Putamen (tissue), 1 donor: ENCODE measurements at places on chromosomes 2 and 18.

DNA sequence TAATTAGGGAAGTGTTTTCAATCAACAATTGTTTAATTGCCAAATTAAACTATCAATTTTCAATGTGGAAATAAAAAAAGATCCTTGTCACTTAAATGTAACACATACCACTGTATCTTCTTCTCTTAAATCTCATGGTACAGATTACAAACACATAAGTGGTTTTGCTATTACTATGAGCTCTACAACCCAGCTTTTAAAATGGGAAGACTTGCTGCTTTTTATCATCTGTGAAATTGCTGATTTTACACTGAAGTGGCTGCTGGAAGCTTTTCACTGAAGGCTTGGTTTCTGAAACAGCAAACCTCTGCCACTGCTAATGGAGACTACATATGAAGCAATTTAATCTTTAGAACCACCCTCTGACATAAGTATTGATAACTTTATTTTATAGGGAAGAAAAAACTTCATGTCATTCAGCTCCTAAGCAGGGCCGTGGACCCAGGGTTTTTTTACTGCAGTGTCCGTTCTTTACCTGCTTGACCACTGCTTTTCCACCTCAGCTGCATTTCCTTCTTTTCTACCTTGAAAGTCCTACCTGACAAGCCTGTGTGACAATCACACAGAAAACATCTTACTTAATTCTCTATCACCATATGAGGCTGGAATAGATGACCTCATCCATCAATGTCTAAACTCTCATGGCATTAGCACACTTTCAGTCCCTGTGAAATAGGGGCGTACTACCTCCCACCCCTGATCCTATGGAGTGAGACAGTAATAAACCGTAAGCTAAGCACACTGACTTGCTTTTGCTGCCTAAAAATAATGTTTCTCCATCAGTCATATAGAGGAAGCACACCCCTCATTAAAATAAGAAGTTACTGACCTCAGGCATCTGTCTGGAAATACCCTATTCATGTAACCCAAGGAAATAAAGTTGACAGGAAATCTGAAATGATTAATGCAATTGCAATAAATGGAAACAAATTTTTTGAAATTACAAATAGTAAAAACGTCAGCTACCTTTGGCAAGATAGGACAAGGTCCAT lies 19.2 kb upstream of the SLC8A1 start:
- DNase-seq, result no peak

GRCh38 chr2:207782238-207783030 lies 12.7 kb upstream of the FZD5 start:
- DNase-seq, result no peak

GRCh38 chr2:95305380-95306061 lies 8.4 kb downstream of the KCNIP3 start:
- DNase-seq, result no peak

- no peak for DNase-seq
These were observed 280.2 kb downstream of the SRBD1 start for GRCh38 chr2:45330637-45331409.

DNA sequence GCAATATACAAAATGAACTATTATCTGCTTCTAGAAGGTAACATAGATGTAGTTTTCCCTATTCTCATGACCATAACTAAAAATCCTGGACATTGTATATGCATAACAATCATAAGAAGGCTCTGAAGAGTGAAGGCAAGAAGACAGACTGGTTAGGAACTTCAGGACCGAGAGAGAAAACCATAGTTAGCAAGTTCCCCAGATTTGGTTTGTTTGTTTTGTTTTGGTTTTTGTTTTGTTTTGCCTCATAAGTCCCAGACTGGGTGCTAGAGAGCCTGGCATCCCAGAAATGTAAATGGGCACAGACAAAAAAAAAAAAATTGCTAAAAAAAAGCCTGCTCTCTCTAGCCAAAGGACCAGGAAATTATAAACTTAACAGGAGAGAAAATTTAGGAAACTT lies 192.2 kb upstream of the FBXO11 start:
- DNase-seq, result no peak

- DNase-seq, result peak; percentile 25
These were observed 50.6 kb downstream of the RAPH1 start for GRCh38 chr2:203484266-203485112.

GRCh38 chr2:191155608-191156071 lies 4.8 kb upstream of the STAT4 start:
- DNase-seq, result no peak

DNA sequence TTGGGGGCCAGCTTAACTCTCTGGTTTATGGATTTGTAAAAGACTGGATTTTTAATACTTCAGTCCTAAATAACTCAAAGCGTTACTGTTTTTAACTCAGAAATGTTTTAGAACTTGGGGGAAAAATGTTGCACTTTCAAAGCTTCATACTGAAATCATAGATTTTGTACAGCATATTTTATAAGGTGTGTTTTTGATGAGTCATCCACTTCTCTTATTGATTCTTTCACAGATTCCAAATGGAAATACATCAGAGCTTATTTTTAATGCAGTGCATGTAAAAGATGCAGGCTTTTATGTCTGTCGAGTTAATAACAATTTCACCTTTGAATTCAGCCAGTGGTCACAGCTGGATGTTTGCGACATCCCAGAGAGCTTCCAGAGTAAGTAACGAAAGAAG lies 28.9 kb downstream of the MALT1 start:
- no peak for DNase-seq

- no peak for DNase-seq
These were observed 157.7 kb downstream of the ANTXR1 start for GRCh38 chr2:69170661-69171060.

DNA sequence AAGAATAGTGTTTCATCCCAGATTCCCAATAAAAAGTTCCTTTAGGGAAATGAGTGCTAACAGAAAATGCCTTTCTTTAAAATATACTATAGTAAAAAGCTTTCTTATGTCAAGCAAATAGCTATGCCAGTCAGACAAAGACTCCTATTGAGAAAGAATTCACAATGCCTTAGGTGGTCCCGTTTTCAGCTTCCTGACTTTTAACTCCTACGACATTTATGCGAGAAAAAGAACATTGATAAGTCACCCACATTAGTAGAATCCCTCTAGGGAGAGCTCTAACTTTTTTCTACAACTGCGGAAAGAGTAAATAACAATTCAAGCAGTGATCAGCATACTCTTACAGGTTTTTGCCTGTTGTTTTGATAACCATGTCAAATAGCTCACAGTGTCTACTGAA lies 750.8 kb upstream of the ACVR2A start:
- DNase-seq, result no peak

GRCh38 chr2:237140689-237141285 lies 55.1 kb downstream of the COPS8 start:
- DNase-seq, result no peak

DNA sequence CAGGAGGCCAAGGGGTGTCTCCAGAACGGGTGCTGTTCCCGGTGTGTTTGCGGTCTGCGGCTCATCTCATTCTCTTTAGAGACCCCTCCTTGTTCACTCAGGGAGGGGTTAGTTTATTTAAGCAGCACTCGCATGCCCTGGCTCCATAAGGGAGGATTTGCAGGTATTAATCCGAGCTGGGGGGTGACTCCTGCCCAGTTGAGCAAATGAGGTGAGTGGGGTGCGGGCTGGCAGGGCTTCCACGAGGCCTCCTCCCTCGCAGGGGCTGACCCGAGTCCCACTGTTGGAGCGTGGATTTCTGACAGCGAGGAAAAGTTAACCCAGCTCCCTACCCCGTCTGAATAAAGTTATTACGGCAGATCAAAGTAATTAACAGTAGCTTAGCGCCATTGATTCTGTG lies 371.8 kb upstream of the SALL3 start:
- no peak for DNase-seq

- no peak for DNase-seq
These were observed 8.8 kb downstream of the PPM1G start for GRCh38 chr2:27400348-27401135.

DNA sequence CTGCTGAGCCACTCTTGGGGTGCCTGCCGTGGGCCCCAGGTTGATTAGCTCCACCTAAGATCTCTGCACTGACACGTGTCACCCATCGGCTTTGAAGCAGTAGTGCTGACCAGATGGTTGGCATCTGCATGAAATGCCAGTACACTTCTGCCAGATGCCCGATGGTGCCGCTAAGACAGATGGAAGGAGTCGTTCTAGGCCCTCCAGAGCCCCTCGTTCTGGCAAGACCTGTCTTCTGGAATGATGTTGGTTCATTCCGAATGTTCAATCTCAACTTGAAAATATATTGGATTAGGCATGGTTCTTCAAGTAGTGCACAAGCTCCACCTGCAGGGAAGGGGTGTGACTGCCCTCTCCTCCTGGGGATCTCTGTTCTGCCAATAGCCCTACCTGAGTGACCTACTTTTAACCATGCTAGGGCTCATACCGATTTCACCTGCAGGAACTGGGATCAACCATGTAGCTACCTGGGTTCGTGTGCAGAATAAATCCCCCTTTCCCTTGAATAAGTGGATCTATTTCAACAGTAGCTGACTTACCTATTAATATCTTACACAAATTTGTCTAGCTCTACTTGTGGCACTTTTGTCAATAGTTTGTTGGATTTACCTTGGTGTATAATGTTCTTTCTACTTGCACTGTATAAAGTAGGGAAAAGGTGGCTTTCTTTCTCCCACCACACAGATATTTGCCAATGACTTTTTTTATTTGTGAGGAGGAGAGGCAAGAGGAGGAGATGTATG lies 342.6 kb downstream of the CTNNA2 start:
- DNase-seq, result peak; percentile 40

DNA sequence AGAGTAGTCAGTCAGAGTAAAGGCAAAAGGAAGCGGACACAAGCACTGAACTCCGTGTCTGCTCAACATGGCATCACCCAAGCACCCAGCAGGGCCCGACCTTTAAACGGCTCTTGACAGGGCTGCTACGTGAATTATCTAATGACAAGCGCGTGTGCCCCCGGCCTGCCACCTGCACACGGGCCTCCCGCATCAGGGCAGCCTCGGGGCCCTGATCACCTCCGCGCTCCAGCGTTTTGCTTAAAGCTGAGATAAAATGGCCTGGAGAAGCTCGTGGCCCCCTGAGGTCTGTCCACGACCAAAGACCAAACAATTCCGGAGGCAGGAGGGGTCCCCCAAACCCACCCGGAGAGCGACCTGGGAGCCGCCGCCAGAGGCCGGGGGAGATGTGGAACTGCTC lies 376 bp downstream of the NDUFA10 start:
- DNase-seq, result peak; percentile 8

DNA sequence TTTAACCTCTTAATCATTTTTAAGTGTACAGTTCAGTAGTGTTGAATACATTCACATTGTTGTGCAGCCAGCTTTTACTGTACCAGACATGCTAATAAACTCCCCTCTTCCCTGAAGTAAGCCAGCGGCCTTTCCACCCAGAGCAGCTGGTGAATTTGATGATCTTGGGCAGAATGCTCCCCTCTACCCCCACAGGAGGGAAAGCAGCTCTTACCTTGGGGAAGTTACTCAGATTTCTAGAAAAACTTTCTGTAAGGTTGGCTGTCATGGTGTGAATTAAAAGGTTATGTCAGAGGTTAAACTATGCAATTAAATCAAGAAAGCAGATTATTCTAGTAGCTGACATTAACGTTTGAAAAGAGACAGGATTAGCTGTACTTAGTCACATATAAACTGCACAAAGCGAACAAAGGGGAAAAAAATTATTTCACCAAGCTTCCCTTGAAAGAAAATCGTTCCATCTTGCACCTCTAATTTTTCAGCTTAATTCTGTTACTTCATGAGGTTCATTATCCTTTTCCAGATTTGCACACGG lies 398.5 kb upstream of the NRP2 start:
- no peak for DNase-seq

DNA sequence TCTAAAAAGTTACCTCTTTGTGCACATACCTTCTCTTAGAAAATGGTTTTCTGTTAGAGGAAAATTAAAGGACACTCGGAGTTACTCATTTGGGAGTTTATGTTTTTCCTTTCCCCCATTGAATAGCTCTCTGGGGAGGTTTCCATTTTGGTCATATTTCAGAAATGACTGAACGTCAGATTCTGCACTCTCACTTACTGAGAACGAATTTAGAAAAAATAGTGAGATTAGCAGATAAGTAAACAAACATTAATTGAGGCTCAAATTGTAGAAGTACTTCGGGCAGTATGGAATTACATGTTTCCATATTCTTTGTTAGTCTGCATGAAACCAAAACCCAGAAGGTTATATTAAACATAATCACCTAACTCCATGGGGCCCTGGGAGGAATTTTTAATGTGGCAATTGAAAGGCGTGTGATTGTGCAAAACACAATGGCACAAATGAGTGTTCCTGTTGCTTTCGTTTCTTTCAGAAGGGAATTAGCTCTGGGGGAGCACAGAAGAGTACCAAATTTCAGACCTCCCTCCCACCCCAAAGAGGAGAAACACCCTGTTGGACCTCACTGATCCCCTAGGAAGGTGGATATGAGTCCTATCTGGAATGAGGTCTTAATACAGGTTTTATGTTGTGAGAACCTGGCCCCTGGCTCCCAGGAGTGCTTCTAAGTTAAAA lies 212.3 kb downstream of the BCL2 start:
- DNase-seq, result no peak

- DNase-seq, result no peak
These were observed 21.0 kb upstream of the EDAR start for GRCh38 chr2:109009920-109010610.

DNA sequence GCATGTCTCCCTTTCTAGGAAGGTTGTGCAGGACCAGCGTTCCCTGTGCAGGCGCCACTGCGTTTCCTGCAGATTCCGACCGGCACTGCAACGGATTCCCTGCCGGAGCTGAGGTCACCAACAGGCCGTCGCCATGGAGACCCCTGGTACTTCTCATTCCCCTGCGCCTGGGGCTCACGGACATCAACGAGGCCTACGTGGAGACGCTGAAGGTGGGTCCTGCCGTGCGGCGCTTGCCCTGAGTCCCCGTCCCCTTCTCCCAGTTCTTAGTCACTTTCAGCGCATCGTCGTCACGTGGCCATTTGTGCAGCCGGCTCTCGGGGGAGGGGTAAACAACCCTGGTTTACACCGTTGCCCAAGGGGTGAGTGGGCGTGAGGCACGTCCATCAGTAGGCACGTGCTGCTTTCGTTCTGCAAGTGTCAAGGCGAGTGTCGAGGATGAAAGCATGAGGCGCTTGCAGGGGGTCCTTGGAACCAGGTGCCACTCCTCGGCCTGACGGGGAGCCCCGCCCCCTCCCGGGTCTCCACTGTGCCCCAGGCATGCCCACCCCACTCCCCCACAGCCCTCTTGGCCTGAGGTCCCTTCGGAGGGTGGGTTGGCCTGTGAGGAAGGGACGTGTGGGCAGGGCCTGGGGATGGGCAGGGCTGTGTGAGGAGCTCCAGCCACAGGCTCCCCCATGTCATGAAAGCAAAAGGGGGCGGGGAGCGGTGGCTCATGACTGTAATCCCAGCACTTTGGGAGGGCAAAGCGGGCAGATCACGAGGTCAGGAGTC lies 19.8 kb downstream of the DTYMK start:
- DNase-seq, result no peak

GRCh38 chr2:16709769-16710168 lies 44.1 kb upstream of the CYRIA start:
- no peak for DNase-seq

DNA sequence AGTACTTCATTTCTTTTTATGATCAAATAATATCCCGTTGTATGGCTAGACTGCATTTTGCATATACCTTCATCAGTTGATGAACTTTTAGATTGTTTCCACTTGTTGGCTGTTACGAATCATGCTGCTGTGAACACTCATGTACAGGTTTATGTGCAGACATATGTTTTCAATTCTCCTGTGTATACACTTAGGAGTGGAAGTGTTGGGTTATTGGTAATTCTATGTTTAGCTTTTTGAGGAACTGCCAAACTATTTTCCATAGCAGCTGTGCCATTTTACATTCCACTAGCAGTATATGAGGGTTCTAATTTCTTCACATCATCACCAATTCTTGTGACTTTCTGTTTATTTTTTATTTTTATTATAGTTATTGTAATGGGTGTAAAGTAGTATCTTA lies 32.1 kb upstream of the LCLAT1 start:
- no peak for DNase-seq

- DNase-seq, result no peak
These were observed 243.6 kb downstream of the NEDD4L start for GRCh38 chr18:58287353-58288274.
